Esophagus muscularis mucosa (tissue), 4 donors: ENCODE measurements at places on chromosomes 11 and 22. TPM values are rescaled to one million over a fixed set of nuclear protein-coding genes. Genes with fewer than 3 reads are reported as not detected.

POU2AF3 gene
- 2.2 TPM for total RNA-seq

DNA sequence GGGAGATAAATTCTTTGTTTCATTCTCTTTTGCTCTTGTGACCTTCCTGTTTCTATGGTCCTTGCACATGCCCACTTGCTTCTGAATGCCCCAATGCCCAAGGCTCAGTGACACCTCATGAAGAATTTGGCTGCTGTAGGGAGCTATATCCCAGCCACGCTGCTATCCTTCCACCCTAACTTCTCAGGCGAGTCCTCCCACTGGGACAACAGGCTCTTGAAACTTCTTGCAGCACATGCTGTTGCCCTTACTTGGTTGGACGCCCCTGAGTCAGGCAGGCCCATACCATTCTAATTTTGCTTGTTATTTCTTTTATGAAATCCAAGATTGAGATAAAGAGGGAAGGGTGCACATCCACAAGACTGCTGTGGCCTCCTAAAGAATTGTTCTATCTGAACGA is 57.6 kb upstream of the BLID start:
- DNase-seq: no peak

DNA sequence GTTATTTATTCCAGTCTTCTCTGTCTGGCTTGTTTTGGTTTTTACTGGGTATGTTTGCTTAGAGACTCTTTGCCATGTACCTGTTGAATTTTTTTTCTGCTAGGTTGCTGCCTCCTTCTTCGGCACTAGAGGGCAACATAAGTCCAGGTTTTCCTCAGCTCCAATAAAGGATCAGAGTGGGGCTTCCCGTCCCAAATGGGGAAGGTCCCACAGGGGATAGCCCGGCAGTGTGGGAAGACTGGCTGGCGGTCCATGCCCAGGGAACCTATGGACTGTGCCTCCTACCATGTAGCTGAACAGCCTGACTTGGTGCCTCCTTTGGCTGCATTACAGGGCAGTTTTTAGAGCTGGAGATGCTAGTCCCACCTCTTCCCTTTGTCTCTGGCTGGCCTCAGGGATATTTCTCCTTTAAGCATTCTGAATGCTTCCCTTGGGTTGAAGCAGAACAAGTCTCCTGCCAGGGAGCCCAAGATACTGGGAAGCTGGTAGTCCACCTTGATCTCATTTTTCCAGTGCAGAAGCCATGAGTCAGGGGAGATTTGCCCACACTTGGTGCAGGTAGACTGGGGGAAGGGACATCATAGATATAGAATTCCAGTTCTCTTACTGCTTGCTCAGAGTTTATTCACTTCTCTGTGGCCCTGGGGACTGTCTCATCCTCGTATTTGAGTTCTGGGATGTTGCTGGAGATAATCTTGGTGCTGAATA is 60.2 kb downstream of the BRD1 start:
- DNase-seq: no peak

DNA sequence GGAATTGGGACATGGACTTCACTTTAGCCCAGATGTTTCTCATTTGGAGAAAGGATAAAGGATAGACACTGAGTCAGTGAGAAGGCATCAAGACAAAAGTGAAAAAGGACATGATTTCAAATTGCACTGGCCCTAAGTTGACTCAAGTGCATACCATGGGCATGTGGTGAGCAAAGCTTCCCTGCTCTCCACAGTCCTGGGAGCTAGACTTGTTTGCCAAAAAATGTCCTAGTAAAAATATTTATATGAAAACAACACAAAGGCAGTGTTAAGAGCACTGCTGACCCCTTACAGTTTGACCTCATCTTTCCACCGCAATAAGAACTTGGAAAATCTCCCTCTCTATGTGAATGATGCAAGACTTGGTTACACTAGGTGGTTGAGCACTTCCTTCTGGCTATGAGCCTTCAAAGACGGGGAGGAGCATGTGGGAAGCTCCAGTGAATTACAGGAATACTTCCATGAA is 46.5 kb upstream of the FIBIN start:
- no peak for DNase-seq

DNA sequence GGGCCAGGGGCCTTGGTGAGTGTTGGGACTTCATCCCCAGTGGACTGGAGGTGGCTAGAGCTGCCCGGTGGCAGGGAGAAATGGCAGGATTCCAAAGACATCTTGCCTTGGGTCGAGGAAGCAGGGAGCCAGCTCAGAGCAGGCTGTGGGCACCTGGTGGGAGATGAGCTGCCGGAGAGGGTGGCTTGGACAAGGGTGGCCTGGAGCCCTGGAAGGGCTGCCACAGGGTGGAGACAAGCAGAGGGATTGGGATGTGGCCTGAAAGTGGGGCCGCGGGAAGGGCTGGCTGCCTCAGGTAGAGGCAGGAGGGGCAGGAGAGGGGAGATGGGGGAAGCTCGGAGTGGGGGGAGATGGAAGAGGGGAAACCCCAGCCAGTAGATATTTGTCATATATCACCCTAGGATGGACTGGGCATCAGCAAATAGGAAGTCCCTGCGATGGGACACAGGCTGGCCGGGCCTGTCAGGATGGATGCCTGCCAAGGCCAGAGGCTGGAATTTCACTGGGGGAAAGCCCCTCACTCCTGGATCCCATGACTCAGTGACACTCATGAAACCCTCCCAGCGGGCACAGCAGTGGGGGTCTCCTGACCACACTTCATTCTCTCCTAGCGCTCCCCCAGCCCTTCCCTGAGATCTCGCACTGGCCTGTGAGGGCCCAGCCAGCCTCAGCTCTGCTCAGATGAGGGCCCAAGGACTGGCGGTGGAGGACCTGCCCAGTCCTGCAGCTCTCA is 72.0 kb upstream of the SHISAL1 start:
- no peak for DNase-seq

DNA sequence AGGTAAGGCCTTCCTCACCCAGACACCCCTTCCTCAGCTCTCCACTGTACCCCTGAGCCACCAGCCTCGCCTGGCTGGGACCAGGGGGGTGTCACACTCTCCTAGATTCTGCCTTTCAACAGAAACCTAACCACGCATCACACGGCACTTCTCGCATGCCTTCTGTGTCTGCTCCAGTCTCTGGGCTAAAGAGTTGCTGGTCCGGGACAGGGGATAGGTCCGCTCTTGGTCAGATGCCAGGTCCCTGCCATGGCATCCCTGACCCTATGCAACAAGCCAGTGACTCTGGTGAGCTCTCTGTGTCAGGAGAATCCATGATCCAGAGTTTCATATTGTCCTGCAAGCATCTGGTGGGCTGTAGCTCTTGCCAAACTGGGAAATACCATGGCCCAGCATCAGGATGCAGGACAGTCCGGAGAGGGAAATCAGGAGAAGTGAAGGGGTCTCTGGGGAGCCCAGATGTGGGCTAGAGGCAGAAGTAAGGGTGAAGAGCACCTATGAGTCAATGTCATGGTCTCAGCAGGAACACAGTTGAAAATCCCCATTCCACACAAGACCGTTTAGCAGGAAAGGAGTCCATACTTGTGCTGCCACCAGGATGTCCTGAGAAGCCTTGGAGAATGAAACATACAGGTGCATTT is 14.1 kb downstream of the IGLL5 start:
- no peak for DNase-seq

DNA sequence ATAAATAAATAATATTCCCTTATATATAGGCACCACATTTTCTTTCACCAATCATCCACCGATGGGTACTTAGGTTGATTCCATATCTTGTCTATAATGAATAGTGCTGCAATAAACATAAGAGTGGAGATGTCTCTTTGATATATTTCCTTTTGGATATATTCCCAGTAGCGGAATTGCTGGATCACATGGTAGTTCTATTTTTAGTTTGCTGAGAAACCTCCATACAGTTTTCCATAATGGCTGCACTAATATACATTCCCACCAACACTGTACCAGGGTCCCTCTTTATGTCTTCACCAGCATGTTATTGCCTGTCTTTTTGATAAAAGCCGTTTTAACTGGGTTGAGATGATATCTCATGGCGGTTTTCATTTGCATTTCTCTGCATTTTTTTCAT is 23.6 kb downstream of the PAMR1 start:
- no peak for DNase-seq

DNA sequence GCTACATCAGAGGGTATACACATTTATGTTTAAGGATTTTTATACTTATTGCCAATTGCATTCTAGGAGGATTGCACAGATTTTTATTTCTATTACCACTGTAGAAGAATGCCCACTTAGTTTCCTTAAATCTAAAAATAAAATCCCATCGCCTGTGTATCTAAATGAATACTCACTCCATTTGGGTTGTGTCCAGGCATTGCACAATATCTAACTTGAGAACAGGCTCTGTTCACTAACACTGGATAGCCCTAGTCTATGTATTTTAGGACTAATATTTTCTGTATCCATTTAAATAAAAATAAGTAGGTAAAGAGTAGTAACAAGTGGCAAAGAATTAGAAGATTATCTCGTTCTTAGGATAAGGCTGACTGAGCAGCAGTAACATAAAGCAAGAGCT is 4.1 kb downstream of the C11orf52 start:
- DNase-seq: peak; percentile 82

DNA sequence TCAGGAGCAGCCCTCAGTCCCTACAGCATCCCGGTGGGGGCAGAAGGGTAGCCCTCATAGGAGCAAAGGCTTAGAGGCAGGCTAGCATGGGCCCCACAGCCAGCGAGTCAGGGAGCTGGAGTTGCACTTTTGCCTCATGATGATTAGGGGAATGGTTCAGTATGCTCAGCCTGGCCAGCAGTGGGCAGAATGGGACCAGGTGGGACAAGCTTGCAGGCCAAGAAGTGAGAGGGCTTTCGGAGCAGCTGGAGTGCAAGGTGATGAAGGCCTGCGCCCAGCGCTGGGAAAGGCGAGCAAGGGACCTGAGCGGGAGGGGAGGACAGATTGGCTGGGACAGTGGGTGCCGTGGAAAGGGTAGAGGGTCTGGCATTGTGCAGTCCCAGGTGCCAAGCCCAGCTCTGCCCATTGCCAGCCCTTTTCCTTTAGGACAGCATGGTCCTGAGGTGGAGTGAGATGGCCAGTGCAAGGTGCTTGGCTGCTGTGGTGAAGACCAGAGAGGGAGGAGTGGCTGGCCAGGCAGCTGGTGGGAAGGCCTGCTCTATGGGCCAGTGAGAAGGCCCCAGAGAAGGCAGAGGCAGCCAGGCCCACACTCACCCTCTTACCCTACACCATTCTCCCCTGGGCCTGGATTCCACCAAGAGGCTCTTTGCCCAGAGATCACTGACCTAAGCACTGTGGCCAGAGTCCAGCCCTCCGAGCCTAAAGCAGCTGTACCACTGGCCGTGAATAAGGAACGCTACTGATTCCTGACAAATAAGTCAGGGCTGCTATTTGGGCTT is 47.9 kb upstream of the SUSD2 start:
- no peak for DNase-seq

DNA sequence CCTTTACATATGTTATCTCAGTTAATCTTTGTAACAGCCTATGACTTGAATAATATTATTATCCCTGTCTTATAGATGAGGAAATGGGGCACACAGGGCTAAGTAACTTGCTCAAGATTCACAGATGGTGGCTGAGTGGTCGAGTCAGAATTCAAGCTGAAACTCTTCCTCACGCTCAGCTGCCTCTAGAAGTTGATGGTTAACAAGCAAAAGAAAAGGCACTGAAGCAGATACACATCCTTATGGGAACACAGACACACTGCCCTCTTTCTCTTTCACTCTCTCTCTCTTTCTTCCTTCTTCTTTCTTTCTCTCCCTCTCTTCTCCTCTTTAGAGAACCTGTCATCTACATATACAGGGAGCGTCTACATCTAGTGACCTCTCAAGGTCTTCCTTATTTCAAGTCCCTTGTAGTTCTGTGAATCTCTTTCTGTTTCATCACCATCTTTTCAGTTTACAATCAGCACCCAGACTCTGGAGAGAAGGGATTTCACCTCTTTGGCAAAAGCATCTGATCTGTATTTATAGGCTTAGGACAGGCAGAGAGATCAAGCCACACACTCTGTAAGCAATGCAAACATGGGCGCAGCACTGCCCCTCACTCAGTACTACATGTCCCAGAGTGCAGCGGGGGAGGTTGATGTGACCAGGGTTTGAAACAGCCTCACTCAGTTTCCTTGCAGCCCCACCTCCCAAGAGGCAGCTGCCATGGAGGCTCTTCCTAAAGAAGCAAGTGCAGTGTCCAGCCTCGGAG is 75.7 kb downstream of the GRAMD1B start:
- no peak for DNase-seq

DNA sequence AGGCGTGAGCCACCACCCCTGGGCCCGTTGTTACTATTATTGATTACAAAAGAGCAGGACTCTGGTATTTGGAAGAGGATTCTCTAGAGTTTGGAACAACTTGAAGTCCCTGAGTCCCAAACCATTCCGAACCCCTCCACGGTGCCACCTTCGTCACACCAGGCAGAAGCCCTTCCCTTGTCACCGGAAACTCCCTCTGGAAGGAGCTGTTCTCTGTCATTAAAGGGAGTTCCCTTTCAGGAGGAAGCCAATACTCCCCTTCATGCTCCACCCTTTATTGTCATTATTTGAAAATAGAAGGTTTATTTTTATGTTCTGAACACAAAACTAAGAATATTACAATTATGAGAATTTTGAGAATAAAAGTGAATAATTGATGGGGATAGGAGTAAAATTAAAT is 5.1 kb upstream of the C11orf24 start:
- DNase-seq: no peak
